ENCODE measurements at places on chromosomes 6 and 20. TPM values are rescaled to one million over a fixed set of nuclear protein-coding genes. Genes with fewer than 3 reads are reported as not detected.

MYMX gene
- 5.2 TPM for total RNA-seq

CD40 gene
- total RNA-seq, result 8.8 TPM

EFCAB8 gene
- 0.44 TPM for total RNA-seq

FAM217A gene
- total RNA-seq, result not detected

DLL1 gene
- total RNA-seq, result 7.3 TPM

SPATS1 gene
- not detected for total RNA-seq

TMEM151B gene
- total RNA-seq, result 0.70 TPM

GSTA2 gene
- not detected for total RNA-seq

SIRPB2 gene
- not detected for total RNA-seq

DNA sequence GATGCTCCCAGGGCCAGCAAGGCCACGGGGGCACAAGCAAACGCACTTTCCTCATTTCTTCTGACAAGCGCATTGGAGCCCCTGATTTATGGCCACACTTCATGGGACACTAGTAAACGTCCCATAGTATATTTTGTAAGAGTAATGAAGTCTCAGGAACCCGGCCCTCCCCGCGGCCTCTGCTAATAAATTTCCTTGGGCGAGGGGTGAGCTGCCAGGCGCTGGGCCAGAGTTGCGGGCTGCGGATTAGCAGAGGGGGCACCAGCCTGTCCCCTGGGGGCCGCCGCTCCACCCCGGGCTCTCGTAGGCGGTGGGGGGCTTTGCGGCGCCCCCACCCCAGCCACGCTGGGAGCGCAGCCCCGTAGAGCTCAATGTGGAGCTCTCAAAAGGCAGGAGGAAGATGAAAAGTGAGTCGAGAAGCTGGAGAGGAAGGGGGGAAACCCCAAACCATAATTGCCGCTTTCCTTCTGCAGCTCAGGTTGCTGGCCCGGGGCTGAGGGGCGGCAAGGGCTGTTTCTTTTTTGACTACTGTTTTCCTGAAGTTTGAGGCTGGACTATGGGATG lies 173.6 kb downstream of the CDC5L start:
- peak; percentile 74 for DNase-seq

DNA sequence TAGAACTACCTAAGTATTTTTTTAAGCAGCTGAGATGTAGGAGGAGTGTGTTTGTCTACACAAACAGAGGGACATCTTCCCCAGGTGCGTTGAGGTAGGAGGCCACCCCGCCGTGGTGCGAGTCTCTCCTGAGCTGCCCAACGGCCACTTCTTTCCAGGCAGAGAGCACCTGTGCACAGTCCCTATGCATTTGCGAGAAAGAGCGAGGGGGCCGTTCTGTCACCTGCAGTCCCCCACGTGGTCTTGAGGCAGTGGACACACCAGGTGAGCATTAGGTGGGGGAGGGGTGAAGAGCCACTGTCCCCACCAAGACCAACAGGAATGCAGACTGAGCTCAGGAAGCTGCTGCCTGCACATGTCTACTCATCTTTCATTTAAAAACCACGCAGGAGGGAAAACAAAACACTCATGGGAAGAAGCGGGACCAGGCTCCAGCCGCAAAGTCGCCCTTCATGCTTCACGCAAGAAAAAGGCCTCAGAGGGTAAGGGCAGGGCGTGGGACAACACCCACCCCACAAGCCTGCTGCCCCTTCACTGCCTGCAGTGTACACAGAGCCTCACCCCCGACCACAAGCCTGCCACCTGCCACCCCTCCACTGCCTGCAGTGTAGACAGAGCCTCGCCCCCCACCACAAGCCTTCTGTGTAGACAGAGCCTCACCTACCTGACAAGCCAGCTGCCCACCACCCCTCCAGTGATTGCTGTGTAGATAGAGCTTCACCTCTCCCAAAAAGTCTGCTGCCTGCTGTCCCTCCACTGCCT lies 142.0 kb downstream of the DLL1 start:
- no peak for DNase-seq

DNA sequence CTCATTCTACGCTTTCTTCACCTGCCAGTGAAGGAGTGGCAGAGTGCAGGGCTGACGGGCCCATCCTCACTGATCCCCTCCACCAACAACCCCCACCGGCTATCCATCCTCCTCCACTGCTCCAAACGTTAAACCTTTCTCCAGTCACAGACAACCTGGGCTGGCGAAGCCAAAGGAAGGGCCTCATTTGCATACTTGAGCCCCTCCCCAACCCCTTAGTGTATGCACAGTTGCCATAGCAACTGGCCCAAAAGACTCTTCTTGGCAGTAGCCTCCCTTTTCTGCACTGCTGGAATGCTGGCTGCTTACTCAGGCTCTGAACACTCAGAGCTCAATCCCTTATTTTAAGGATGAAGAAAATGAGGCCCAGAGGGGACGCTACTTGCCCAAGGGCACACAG lies 130.3 kb downstream of the GRM4 start:
- peak; percentile 87 for DNase-seq

DNA sequence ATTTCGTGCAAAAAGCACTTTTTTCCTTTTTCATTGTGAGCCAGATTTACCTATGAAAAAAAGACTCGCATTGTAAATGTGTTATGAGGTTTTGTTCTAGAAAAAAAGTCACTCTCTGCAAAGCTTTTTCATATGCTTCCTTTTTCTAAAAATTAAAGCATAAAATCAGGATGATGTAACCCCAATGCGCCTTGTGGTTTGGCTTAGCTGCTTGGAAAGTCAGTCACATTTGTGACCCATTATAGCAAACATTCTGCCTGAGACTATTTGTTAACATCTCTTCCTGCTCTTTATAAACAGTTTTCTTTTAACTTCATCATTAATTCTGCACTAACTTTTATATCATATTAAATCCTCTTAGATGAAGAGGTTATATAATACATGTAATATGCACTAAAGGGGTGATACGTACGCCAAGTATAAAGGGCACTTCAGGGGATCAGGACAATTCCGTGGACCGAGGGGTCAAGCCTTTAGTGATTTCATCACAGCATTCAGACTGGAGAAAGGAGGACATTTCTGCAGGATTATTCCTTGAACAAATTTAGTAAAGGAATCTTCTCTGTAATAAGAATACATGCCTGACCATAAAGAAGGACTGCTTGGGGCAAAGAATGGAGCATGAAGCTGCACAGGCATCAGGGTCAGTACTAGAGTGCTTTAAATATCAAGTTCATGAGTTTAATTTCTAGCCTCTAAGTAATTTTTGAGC lies 48.1 kb upstream of the SMLR1 start:
- no peak for DNase-seq

GRCh38 chr6:5663259-5663658 lies 343.5 kb downstream of the NRN1 start:
- DNase-seq, result no peak

DNA sequence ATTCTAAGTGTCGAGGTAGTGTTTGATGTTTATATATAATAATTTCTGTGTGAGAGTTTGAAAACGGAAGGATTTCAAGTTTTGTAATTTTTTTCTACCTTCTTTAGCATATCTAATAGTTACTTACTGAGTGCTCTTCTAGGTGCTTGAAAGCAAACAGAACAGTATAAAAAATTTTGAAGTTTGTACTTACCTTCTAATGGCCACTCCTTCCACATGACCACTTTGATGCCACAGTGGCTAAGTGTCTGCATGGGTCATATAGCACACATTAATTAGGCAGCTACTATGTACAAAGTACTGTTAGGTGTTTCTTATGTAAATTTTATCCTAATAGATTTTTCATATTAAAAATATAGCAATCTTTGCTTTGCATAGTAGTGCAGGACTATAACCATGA lies 21.1 kb downstream of the RPRD1B start:
- DNase-seq, result no peak

DNA sequence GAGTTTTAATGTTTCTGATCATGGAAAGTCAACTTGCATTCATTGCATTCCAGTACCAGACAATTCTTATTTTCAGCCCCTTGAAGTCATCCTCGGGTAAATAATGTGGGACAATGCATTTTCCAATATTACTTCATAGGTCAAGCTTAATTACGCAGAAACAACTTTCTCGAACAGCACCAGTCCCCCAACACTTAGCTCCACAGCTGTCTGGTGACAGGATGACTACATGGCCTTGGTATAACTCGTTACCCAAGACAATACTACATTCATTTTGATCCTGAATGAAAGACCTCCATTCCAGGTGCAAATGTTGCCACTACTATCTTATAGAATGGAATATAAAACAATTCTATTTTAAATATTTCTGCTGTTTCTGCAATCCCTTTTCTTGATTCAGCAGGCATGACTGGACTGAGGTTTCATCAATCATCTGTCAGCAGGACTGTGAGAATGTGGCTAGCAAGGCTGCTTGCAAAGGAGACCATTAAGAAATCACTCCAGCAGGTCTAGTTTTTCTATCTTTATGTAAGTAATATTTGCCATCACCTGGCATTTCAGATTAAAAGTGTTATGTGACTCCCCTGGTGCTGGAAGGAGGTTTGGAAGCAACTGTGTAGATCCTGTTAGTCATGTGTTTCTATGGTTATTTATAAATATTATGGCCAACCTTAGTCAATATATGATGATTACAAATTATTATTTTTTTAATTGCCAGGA lies 147.9 kb downstream of the HAO1 start:
- DNase-seq, result no peak

GRCh38 chr6:30463651-30464618 lies 25.4 kb upstream of the HLA-E start:
- DNase-seq, result no peak

DNA sequence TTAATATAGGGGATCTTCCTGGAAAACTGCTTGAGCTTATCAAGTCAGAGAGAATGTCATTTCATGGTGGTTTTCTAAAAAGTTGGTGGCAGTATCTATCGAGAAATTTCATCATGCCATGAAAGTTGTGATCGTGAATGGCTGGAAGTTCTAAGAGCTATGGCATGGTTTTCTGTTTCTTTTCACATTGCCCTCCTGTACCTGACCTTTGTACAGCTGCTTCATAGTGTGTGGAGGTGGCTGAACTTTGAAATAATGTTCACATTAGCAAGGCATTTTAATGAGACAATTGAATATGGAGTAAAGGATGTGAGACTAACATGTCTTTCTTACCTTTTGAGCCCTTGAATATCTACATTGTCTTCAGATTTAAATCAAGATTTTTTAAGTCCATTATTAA lies 278.2 kb upstream of the ID4 start:
- DNase-seq, result no peak

DNA sequence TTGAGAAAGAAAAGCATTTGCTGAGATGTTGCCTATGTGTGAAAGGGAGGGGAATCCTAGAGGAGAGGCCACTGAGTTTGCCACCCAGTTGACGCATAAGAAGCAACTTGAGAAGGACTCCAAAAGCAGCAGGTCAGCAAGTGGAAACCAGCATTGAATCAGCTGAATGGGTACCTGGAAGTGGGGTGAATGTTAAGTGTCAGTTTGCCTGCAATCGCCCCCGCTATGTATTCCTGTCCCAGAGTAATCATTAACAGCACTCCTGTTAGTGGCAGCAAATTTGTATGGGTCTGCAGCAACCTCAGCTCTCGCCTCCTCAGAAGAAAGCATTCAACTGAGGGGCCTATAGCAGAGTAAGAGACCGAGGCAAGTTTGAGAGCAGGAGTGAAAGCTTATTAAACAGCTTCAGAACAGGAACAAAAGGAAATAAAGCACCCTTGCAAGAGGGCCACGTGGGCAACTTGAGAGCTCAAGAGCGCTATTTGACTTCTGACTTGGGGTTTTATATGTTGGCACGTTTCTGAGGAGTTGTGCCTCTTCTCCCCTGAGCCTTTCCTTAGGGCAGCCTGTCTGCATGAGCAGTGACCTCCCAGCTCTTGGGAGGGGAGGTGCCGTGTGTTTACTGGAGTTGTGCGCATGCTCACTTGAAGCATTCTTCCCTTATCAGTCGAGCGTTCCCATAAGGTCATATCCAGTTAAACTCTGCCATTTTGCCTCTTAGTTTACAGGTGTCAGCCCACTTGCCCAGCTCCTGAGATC lies 122.6 kb upstream of the PHACTR1 start:
- no peak for DNase-seq

DNA sequence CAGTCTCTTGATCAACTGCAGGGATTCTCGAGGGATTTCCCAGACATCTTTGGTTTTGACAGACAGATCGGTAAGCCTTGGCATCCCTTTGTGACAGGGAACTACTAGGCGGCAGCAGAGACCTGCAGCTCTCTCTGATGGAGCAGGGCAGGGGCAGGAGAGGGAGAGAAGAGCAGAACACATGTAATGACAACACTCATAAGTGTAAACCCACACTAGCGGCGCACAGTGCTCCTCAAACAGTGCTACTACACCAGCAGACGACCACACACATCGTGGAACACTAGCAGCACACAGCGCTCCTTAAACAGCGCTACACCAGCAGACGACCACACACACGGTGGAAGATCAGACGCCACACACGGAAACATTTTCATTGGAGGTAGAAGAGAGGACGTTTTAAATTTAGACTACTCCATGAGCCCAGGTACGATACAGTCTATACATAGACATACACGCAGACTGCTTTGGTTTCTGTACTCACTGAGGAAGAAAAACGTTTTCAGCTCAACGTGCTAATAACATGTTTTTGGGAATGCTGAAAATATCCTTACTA lies 94.5 kb upstream of the TRAF3IP2 start:
- DNase-seq, result no peak

DNA sequence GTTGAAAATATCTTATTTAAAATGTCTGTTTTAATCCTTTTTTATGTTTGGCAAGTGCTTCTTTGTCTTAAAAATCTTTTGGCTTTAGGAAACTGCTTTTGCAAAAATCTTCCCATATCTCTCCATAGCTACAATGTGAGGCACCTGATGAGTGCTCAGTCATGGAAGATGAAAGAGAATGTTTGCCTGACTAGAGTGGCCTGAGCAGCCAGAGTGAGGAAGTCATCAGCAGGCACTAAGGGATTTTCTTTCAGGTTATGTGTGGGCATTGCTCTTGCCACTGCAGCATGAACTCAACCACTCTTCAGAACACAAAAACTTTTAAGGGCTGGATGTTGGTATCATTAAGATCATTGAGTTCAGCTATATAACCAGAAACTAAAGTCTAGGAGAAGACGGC lies 47.9 kb downstream of the AKIRIN2 start:
- DNase-seq, result no peak

GRCh38 chr6:82712826-82713225 lies 349.2 kb downstream of the TPBG start:
- no peak for DNase-seq

DNA sequence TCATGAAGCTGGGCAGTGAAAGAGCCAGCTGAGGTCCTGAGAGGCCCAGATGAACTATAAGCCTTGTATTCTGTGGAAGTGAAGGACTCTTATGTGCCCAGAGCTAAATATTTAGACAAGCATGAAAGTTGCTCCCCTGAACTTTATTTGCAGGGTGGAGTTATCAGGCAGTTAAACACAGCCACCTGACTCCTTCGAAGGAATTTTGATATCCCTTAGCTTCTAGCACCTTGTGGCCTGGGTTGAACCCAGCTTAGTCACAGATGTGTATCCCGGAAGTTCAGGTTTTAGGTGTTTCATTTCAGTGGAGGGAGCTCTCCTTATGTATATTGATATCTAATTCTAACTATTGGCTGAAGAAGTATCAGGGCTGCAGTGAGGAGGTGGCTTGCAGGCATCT lies 20.4 kb downstream of the NR2E1 start:
- no peak for DNase-seq

- no peak for DNase-seq
Measured at GRCh38 chr6:117346142-117346930, 79.4 kb downstream of the ROS1 start.

- DNase-seq, result no peak
Measured at GRCh38 chr20:61860260-61860987, 205.3 kb downstream of the TAF4 start.

Data from H7 (cell line).